G401 (cell line): ENCODE measurements at places on chromosomes 16 and 17. TPM values are rescaled to one million over a fixed set of nuclear protein-coding genes. Genes with fewer than 3 reads are reported as not detected.

DNA sequence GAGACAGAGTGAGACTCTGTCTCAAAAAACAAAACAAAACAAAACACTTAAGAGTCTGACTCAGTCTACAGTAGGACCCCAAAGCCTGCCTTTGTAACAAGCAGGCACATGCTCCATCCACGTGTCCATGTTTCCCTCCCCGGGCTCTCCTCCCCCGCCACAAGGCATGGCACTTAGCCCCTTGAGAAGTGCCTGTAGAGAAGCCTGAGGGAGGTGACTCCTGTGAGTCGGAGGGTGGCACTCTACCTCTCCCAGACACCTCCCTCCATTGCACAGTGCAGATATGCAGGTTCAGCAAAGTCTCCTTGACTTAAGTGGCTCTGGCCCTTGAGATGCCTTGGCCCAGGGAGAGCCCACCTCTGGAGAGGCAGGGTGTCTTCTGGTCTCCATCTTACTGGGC lies 6.8 kb downstream of the FHOD1 start:
- no peak for DNase-seq

DNA sequence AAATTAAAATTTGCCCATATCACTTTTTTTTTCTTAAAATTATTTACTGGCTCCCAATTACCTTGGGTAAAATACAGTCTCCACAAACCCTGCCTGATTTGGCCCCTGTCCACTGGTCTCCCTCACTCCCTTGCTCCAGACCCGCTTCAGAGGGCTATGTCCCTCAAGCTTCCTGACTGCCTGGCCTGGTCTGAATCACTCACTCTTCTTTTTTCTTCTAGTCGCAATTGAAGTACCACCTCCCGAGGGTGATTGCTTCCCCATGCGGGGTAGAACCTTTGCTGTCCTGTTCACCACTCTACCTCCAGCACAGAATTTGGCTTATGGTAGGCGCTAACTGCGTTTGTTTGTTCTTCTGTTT lies 598 bp upstream of the PGAP3 start:
- peak; percentile 26 for DNase-seq

GRCh38 chr16:87317750-87318644 lies 805 bp upstream of the C16orf95 start:
- peak; percentile 58 for DNase-seq

GRCh38 chr16:27270349-27270748 lies 1.8 kb upstream of the NSMCE1 start:
- no peak for DNase-seq

GRCh38 chr16:84110527-84110926 lies 6.2 kb downstream of the MBTPS1 start:
- no peak for DNase-seq

DNA sequence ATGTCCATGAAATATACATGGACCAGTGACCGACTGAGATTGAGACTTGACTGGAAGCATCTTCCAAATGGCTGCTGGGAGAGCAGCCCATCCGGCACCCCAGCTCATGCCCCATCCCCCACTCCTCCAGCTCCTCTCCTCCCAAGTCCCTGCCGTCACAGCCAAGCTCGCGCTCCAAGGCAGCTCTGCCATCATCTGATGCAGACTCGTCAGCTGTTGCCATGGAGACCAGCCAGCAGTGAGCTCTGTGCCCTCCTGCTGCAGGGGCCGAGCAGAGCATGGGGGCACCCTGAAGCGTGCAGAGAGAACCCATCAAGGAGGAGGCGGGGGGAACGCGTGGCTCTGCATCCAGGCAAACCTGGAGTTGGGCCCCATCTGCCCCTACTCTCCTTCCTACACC lies 74.5 kb upstream of the TNRC6C start:
- DNase-seq = peak; percentile 97

DNA sequence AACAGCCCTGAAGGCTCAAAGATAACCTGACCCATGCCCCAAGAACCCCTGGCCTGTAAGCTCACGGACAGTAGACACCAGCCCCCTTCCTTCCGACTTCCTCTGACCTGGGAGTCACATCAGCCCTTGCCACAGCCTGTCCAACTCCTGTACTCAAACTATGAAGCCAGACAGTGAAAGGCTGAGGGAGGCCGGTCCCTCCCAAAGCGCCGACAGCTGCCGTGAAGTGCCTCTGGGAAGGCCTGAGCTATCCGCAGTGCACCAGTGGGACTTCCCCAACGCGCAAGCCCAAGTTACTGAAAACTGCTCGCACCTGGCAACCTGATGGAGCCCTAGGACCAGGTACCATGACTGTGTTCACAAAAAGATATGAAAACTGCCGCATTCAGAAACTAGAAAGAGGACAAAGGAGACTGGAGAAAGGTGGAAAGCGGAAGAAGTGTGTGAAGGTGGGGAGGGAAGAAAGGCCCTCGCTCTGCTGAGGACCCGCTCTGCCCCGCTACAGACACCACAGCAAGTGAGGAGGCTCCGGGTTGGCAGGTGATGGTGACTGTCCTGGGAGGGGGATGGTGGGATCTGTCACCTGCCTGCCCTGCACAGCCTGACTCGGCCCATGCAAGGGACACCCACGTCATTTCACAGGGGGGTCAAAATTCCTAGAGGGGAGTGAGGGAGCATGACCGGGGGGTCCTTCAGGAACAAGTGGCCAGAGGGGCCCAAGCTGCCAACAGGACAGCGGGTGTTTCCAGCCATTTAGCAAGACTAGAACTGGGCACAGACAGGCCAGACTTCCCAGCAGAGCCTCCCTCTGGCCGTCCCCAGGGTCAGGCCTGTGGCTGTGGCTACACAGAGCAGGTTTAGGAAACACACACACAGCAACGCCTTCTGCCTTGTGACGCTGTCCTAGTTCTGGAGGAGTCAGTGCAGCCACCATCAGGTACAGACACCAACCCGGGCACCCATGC lies 13.1 kb upstream of the TRAP1 start:
- DNase-seq = no peak

GRCh38 chr16:57946181-57946801 lies 24.6 kb downstream of the CNGB1 start:
- no peak for DNase-seq

DNA sequence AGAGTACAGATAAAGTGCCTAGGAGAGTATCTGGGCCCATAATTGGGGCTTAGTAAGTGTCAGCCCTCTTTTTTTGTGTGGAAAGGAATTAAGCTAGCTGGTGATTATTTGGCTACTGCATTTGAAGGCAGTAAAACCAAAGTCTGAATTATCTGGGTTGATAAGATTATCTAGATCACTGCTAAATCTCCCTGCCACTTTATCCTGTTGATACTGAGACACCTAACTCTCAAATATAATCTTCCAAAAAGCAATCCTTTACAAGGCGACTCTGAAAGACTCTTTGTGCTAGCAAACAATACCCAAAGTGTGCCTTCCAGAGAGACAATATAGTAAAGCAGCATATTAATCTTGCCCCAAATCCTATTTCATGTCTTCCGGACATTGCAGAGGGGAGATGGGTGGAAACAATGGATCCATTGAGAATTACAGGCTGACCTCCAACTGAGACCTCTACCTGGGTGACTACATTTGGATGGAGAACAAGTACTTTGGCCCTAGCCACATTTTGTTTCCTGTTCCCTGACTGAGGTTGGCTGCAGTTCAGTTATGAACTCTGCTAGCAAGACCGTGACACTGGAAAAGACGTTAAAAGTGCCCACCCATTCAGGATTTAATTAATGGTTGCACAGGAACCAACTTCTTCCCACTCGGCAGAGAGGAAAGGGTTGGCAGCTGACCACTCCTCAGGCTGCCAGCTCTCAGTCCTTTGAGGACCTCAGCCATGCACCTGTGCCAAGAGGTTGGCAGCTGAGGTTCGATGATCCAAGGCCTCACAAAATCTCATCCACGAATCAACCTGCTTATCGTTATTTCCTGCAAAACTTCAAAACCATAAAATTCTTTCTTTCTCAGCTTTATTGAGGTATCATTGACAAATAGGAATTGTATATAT lies 72.6 kb downstream of the SYCE1L start:
- peak; percentile 86 for DNase-seq

GRCh38 chr17:31917065-31917529 lies 15.6 kb upstream of the UTP6 start:
- no peak for DNase-seq

DNA sequence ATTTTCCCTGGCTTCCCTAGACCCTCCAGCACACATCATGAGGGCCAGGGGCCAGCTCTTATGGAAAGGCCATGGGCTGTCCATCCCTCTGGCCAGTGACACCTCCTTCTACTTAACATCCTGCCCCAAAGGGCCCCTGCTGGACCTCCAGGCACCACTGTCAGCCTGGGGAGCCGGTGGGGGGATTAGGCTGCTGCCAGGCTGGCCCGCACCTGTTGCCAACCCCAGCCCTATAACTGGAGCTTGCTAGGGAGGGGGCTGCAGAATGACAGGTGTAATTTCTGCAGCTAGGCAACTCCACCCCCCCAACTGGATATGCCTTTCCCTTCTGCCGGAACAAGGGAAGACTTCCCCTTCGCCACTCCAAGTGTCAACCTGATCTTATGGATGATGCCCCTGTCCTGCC lies 12.5 kb downstream of the RARA start:
- no peak for DNase-seq

GRCh38 chr17:75077072-75077495 lies 10.7 kb upstream of the SLC16A5 start:
- DNase-seq = no peak

DNA sequence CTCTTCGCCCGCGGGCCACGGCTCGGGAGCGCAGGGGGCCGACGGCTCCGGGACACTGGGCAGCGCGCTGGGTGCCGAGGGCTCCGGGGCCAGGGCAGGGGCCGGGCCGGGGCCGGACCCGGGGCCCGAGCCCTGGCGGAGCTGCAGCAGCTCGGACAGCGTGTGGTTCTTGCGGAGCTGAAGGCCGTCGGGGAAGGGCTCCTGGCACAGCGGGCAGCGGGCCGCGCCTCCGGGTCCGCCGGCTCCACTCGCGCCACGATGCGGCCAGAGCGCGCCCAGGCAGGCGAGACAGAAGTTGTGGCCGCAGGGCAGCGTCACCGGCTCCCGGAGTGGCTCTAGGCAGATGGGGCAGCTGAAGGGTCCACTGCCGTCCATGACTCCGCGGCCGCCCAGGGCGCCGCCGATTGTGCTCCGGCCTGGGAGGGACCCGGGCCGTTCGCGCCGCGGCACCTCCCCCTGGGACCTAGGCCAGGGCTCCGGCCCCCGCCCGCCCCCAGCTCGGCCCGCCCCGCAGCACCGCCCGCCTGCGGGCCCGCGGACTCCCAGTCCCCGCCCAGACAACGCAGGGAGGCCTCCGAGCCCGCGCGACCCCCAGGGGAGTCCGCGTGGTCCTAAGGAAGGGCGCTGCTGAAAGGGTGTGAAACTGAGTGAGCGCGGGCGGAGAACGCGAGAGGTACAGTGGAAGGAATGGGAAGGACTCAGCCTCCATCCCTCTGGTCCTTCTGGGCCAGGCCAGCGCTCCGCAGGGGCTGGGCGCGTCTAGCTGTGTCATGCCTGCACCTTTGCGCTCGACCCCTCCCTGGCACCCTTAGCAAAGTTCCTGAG lies at the start of gene TRIM47:
Gene TRIM47, minus strand, starts transcription at position 408 of the 825 bp plus-strand sequence. Its CDS starts 33 bp downstream, at position 375.
- DNase-seq = peak; percentile 20

- no peak for DNase-seq
Observed at GRCh38 chr17:10474536-10474935, 5.2 kb upstream of the MYH4 start.

DNA sequence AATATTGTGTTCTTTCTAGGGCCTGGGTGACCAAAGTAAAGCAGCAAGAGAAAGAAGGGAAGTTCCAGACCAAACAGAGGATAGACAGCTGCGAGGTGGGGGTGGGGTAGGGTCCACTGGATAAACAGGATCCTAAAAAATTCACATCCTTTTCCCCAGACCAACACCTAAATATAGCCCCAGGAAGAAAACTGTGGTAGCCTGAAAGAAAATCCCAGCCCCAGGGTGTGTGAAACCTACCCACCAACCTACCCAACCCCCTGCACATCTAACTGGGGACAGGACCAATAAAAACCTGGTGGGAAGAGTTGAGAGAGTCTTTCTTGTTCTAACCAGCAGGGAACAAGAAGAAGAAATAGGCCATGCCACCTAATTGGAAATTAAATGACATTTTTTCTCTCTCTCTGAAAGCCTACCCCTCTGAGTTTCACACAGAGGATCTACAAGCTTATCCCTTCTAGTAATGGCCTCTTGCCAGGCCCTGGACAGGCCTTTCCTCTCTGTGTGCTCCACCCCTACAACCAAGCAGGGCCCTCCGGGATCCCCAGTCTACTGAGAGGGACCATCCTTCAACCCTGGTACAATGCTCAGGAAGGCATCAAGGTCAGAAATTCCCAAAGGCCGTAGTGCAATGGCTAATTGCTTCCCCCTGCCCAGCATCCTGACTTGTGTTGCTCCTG lies 12.0 kb downstream of the MYO18A start:
- DNase-seq = no peak

GRCh38 chr16:31064882-31065461 lies 9.1 kb downstream of the ZNF668 start:
- no peak for DNase-seq

DNA sequence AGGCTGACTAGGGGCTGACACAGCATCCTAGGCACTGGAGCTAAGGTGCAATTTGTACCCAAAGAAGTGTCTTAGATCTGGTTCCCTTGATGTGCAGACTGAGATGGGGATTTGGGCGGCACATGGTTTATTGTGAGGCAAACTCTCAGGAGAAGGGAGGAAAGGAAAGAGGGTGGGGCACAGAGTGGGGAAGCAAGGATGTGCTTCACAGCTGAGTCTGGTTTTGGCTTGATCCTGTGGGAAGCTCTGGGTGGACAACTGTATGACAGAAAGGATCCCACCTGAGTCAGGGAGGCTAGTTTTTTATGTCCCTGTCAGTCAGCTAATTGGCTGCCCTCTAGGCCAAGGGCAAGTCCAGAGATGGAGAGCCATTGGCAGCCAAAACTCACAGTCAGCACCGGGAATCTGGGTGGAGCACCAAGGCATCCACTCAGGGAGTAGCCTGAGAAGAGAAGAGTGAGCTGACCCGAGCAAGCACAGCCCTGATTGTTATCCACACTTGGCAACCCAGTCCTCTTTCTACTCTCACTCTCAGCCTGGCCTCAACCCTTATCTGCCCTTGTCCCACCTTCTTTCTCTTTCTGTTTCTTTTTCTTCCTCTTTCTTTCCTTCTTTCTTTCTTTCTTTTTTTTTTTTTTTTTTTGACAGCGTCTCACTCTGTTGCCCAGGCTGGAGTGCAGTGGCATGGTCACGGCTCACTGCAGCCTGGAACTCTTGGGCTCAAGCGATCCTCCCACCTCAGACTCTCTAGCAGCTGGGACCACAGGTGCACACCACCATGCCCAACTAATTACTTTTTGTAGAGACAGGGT lies 12.0 kb downstream of the ARL4D start:
- no peak for DNase-seq

- DNase-seq = no peak
Observed at GRCh38 chr17:50021681-50022370, 26.8 kb upstream of the DLX3 start.

GRCh38 chr16:66509576-66509975 lies 40.3 kb downstream of the TK2 start:
- DNase-seq = no peak

The XYLT2 gene
- 31.5 and 33.5 TPM in 2 replicates for total RNA-seq

The KRT9 gene
- not detected in 2 replicates for total RNA-seq

The OTOP3 gene
- total RNA-seq = not detected in 2 replicates

The CCL7 gene
- total RNA-seq = not detected in 2 replicates

The HS3ST3B1 gene
- 0.37 TPM in 2 replicates for total RNA-seq

The RAI1 gene
- 12.0 and 13.8 TPM in 2 replicates for total RNA-seq

The IL17C gene
- 0.43 TPM in 1 of 2 replicates, not detected in the other for total RNA-seq

The MRPL38 gene
- total RNA-seq = 102 and 134 TPM in 2 replicates

The ABCC12 gene
- total RNA-seq = not detected in 2 replicates

The ITGAD gene
- total RNA-seq = not detected in 2 replicates

The CRYBA1 gene
- 0.43 TPM in 1 of 2 replicates, not detected in the other for total RNA-seq

The MEOX1 gene
- 86.0 and 87.4 TPM in 2 replicates for total RNA-seq
